SIG-M5 (cell line): ENCODE measurements at places on chromosomes 12 and 14.

GRCh38 chr12:54394281-54394719, 9.8 kb upstream of the ZNF385A start:
- no peak for DNase-seq

DNA sequence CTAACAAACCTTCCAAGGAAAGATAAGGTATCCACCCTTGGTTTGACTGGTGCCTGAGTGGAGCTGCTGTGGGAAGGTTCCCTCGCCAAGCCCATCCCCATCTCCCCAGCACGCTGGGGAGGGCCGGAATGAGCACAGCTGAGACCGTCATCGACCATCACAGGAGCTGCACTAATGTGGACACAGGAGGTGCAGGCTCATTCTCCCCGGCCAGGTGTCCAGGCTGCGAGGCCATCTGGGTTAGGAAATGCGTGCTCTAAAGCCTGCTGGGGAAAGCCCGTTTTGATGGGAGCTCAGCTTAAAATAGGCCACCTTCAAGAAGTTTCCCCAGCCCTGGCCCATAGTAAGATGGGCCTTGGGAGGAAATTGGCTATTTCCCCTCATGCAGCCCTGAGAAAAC, 35.2 kb upstream of the FOXN3 start:
- DNase-seq, result no peak

DNA sequence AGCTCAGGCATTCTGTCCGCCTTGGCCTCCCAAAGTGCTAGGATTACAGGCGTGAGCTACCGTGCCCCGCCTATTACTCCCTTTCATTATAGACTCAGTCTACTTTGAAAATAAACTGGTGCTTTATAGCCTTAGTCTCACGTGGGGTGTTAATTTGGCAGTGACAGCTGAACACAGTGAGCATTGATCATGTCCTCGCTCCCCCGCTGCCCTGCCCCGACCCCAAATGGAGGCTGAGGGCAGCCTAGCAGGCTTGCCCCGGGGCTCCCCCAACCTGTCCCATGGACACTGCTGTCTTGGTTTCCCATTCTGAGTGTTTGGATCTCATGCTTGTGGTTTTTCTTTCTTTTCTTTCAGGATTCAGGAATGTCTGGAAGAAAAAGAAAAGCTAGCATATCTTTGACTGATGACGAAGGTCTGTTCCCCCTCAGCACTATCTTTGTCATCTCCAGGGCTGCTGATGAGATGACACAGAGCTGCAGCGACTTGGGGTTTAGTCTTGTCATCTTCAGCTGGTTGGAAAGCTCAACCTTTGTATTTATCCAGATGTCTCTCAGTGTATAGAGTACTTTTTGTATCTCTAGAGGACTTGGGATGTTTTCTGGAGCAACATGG, 42.2 kb downstream of the EP400 start:
- no peak for DNase-seq

GRCh38 chr12:76073561-76073960, 10.9 kb downstream of the NAP1L1 start:
- DNase-seq, result no peak

DNA sequence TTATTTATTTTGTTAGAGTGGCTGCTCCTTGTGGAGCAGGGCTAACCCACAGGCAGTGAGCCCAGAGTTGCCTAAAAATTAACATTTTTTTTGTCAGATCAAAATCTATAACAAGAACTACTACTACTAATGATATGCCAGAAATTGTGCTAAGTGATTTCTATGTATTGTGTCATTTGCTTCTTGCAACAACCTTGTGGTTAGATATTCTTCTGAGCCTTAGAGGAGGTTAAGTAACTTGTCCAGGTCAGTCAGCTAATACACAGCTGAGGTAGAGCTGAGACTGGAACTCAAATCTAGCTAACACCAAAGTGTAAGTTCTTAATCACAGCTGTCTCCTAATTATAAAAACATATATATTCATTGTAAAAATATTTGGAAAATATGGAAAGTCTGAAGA, 29.8 kb downstream of the CFL2 start:
- DNase-seq, result no peak

GRCh38 chr12:94127239-94128131, 20.9 kb upstream of the PLXNC1 start:
- no peak for DNase-seq

GRCh38 chr14:67285876-67286452, 44.7 kb downstream of the PALS1 start:
- DNase-seq, result no peak

DNA sequence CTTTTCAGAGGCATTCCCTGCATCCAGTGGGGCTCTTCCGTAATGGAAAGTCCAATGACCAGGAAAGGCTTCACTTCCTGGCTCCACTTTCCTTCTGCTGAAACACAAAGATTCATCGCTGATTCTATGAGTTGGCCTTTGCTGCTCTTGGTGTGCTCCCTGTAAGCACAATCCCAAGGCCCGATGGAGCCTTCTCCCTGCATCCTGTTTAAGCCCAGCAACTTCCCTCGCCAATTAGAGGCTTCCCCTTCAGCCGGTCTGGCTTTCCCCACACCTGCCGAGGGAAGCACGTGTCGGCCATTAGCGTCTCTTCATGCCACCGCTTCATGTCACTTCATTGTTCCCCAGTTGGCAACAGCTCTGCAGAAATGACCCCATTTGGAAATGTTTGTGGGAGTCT, 693.9 kb downstream of the MED13L start:
- no peak for DNase-seq

- DNase-seq, result no peak
Observed at GRCh38 chr12:132840536-132840935, 11.9 kb upstream of the GOLGA3 start.

DNA sequence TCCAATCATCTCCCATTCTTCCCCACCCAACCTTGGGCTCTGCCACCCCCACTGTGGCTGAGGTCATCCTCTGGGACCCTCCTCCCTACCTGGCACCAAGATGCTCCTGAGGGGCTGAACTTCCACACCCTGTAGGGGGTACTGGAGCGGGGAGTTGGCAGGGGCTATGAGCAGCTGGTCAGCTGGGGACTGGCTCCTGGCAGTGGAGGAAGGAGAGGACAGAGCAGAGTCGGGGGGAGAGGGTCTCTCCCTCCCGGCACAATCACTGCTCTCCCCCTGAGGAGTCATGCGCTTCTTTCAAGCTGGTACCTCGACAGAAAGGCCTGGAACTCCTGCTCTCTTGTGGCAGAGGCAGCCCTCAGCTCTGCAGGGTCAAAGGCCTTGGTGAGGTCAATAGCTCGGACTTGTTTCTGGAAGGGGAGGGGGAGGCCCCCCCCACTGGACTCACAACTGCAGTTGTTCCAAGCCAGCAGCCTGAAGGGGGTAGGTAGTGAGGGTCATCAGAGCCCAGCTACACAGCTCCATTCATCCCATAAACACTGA, 2.0 kb downstream of the B4GALNT1 start:
- DNase-seq, result no peak

DNA sequence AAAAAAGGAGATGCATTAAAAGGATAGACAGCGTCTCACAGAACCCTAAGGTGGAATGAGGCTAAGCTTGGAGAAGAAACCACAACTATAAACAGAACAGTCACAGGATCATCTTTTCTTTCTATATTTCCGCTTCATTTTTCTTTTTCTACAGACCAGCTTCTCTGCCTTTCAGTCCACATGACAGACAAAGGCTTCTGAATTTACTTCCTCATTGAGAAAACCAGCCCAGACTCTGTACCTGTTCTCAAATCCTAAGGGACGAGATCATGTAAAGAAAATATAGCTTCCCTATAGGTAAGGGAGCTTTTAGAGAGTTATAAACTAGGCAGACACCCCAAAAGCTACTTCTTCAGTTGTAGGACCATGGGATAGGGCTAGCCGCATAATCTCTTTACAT, 17.4 kb downstream of the SGPP1 start:
- DNase-seq, result no peak

- DNase-seq, result no peak
Observed at GRCh38 chr12:121246893-121247557, 37.1 kb downstream of the P2RX4 start.
